ENCODE measurements at places on chromosomes 5 and 9. TPM values are rescaled to one million over a fixed set of nuclear protein-coding genes. Genes with fewer than 3 reads are reported as not detected.

The PCDHGC5 gene
- 0.36 TPM for total RNA-seq

- DNase-seq: no peak
- H3K27me3 ChIP-seq: no peaks in the 10 kb centered on the region
- H3K36me3 ChIP-seq: no peaks in the 10 kb centered on the region
Observed at GRCh38 chr5:9042241-9042640, 503.6 kb downstream of the SEMA5A start.

GRCh38 chr5:89411891-89412290 lies 528.9 kb upstream of the MEF2C start:
- no peak for DNase-seq
- no peak overlapping the region for H3K27ac ChIP-seq
- H3K4me3 ChIP-seq: no peak overlapping the region
- no peaks in the 10 kb centered on the region for H3K27me3 ChIP-seq

GRCh38 chr9:129574911-129575585 lies 45.9 kb downstream of the C9orf50 start:
- no peak overlapping the region for H3K27ac ChIP-seq
- no peak overlapping the region for H3K4me3 ChIP-seq
- no peaks in the 10 kb centered on the region for H3K27me3 ChIP-seq

GRCh38 chr9:131776473-131776872 lies 36.6 kb upstream of the RAPGEF1 start:
- no peaks in the 10 kb centered on the region for H3K4me1 ChIP-seq
- H3K4me3 ChIP-seq: no peak overlapping the region
- no peaks in the 10 kb centered on the region for H3K36me3 ChIP-seq
- no peak for DNase-seq
- no peaks in the 10 kb centered on the region for H3K27me3 ChIP-seq
- H3K27ac ChIP-seq: no peak overlapping the region

All from gastrocnemius medialis (tissue), 4 donors.